AG04450 (cell line): ENCODE measurements at places on chromosomes 3 and 15.

GRCh38 chr15:101266787-101267186 lies 10.5 kb downstream of the SELENOS start:
- DNase-seq: no peak

DNA sequence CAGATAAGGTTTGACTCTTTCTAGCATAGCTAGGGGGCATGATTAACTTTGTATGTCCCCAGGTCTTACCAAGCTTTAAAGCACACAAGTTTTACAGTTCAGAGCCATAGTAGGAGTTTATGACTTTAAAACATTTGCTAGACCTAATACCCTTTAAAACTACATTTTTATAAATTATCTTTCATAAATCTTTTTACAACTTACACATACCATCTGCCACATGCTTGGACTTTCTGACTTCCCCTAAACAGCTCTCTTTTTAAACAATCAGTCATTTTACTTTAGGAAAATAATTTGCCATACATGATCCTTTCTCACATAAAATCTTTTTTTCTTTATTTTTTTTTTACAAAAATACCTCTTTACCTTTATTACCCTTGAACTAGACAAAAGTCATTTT lies 735.3 kb upstream of the CADM2 start:
- DNase-seq: no peak

DNA sequence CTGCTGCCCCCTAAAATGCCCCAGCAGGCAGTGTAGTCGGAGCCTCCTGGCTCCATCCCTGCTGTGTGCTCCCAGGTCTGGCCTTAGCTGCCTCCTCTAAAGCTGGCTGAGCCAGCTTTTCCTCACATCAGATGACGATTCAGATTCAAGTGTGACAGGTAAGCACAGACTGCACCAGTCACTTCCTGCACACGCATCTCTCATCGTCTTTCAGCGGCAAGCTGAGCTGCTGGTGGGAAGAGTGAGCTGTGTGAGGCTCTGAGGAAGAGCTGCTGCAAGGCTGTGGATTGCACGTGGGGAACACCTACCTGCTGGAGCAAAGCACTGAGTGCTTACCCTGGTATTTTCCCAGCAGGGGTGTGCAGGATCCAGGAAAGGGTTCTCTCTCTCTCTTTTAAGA lies 88.4 kb upstream of the RPL32 start:
- no peak for DNase-seq

DNA sequence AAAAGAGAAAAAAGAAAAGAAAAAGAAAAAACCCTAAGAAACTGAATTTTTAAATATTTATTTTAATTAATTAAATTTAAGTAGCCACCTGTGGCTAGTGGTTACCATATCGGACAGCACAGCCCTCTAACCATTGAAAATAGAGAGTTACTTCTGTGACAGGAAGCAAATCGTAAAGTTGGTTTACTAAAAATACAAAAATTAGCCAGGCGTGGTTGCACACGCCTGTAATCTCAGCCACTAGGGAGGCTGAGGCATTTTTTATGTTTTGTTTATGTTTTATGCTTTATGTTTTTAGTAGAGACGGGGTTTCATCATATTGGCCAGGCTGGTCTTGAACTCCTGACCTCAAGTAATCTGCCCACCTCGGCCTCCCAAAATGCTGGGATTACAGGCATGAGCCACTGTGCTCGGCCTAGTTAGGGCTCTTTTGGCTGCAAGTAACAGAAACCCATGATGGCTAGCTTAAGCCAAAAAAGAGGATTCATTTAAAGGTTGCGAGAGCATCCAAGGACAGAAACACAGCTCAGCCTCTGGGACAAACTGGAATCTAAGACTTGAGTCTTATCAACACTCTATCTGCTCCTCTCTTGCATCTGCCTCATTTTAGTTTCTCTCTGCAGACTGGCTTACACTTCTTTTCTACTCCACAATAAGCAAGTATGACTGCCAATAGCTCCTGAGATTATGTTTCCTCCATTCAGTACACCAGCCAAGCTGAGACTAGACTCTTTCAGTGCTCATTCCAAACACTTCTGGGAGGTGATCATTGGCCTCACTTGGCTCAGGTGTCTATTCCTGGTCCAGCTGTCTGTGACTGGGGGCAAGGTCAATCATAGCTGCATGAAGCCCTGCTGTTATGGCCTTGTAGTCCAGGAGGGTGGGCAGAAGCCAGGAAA lies 6.8 kb upstream of the SKIL start:
- no peak for DNase-seq

DNA sequence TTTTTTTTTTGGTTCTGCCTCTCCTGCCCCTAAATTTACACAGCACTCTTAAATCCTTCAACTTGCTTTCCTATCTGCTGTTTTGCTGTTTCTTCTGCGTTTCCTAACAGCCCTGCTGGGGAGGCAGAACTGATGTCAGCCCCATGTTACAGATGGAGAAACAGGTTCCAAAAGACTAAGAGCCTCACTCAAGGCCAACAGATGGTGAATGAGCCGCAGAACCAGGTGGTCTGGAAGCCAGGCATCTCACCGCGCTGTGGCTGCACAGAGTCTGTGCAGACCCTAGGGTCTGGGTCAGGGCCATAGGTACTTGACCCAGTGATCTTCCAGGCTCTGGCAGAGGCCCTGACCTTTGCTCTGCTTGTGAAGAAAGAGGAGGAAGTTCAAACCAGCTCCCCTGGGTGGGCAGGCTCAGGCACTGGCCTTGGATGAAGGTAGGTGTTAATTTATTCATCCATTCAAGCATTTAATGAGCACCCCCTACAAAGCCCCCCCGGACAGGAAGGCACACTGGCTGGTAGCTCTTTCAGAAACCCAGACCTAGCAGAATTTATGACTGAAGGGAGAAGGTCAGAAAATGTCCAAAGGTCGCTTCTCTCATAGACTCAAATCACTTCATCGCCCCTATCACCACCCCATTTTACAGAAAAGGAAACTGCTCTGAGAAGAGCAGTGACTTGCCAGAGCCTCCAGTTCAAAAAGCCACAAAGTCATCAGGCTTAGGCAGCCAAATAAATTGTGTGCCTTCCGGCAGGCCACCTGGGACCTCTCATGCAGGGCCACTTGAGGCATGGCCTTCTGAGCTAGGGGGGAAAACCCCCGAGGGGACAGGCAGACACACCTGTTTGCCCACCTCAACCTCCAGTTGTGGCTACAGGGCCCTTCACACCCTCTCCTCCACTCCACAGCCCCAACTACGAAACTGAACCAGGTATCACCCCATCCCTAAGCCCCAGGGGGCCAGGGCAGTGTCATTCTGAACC lies 2.7 kb downstream of the CHDH start:
- no peak for DNase-seq

DNA sequence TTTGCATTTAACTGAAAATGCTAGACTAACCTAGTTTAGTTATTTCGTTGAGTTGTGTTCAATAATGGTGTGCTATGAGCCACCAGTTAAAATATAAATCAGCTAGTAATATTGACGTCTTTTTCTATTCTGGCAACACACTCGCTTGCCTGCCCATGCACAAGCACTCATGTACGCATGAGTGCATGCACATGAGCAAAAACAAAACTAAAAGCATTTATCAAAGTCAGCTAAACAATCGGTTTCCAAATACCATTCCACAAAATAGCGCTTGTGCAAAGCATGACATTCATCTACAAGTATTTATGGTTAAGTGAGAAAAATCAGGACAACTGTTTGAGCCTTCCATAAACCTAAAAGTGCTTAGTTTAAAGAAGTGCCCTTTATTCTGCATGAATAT lies 13.1 kb upstream of the SAMMSON start:
- DNase-seq: no peak

DNA sequence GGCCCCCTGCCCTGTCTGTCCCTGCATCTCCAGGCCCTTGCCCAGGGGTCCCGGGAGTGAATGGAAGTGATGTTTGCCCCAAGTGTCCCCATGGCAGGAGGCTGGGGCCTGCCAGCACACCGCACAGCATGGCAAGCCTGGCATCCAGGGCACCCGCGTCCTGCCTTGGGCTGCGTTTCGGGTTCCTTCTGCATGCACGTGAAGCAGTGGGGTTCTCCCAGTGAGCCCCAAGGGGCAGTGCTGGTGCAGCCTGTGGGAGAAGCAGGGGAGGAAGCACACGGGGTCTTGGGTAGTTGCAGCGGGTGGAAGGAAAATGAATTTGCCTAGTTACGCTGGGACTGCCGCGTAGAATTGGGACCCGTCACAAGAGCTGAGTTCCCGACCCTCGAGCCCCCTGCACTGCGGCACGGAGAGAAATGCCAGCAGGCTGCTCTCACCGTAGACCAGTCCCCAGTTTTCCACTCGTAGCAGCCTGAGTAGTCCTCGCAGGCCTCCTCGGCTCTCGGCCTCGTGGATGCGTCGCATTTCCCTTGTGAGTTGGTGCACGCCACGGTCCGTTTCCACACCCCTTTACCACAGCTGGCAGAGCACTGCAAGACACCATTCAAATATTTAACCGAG lies 259.5 kb upstream of the LYSMD4 start:
- DNase-seq: no peak

GRCh38 chr3:197420115-197420514 lies 121.7 kb upstream of the DLG1 start:
- DNase-seq: no peak

GRCh38 chr15:51672155-51672687 lies 9.1 kb upstream of the SCG3 start:
- no peak for DNase-seq

DNA sequence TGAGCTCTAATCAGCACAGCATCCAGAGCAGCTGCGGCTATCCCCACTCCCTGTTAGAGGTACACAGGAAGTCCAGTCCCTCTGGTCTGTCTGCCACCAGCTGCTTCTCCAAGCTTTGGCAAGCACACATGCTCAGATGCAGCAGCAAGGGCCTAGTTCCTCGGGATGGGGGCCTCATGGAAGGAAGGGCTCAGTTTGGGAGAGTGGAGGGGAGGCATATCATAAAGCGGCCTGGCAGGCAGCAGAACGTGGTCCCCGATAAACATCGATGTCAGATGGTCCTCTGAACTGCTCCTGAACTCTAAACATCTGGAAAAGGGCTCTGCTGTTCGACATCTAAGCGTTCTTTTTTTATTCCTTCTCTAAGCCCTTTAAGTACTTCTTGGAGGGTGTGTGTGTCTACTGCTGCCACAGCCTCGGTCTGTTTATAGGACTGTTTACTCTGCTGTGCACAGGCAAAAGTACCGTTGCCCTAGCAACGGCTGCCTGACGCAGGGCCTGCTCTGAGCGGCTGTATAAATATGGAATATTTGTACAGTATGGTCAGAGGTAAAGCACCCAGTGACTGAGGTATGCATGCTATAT lies 74.6 kb downstream of the PRICKLE2 start:
- DNase-seq: peak; percentile 97

DNA sequence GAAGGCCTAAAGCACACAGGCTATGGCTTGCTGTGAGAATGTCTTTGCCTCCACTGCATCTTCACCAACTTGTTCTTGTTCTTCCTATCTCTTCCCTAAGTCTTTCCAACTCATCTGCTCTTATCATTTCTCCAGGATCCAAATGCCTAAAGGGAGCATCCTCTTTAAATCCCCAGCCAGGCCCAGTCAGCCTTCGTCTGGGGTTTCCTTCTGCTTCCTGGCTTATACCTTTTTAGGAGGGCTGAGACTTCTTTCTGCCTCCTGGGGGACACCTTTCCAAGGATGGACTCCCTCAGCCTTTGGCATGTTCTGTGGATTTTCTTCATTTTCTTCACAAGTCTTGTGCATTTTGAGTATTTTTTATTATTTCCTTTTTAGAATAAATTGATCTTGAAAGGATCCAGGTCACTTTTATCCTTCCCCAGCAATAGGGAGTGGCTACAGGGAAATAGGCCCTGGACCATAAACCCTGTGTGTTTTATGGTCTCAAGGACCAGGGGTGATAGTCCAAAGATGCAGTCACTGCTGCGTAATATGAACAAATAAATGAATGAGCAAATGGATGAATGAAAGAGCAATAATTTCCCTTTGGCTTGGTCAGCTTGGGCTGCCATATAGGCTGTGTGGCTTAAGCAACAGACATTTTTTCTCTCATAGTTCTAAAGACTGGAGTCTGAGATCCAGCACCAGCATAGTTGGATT lies 122.1 kb upstream of the LRIG1 start:
- no peak for DNase-seq

DNA sequence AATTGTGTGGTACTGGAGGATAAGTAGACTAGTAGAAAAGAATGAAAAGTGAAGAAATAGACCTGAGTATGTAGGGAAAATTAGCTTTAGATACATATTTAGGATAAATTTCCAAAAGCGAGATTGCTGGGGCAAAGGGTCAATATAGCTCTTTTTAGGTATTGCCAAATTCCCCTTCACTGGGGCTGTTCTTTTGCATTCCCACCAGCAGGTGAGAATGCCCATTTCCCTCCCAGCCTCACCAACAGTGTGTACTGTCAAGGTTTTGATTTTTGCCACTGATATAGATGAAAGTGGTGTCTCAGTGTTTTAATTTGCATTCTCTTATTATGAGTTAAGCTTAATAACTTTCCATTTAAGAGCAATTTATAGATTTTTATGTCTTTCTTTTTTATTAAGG lies 35.7 kb upstream of the BHLHE40 start:
- no peak for DNase-seq

- peak; percentile 59 for DNase-seq
These were observed 29.9 kb downstream of the PDIA5 start for GRCh38 chr3:123096731-123097130.

GRCh38 chr15:78077053-78077870 lies at the start of gene TBC1D2B:
TBC1D2B (minus strand) TSS chr15:78077711; CDS start chr15:78077652, 59 bp downstream.
- no peak for DNase-seq

- DNase-seq: no peak
These were observed 23.2 kb downstream of the PLXND1 start for GRCh38 chr3:129583289-129583688.

DNA sequence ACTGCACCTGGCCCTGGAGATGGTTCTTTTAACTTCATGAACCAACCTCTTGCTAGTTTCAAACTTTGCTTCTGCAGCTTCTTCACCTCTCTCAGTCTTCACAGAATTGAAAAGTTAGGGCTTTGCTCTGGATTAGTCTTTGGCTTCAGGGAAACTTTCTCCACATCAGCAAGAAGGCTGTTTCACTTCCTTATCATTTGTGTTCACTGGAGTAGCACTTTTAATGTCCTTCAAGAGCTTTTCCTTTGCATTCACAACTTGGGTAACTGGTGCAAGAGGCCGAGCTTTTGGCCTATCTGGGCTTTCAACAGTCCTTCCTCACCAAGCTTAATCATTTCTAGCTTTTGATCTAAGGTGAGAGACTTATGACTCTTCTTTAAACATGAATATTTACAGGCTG lies 15.7 kb upstream of the TM2D3 start:
- DNase-seq: no peak

DNA sequence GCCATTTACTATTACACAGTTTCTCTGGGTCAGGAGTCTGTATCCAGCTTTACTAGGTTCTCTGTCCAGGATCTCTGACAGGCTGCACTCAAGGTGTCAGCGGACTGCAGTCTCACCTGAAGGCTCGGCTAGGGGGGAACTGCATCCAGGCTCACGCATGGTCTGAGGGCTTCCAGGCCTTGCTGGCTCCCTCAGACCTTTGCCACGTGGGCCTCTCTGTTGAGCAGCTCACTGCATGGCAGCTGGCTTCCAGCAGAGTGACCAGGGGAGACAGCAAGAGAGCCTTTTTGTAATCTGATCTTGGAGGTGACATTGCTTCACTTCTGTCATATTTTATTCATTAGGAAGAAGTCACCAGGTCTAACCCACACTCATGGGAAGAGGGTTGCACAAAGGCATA lies 152.3 kb downstream of the CACNA2D3 start:
- DNase-seq: no peak
